ENCODE measurements at places on chromosomes 2 and 18.
A peak's percentile ranks its signal among the peaks of the same experiment; 100 is the strongest.

- DNase-seq = no peak
Measured at GRCh38 chr2:177217247-177217843, 4.8 kb downstream of the HNRNPA3 start.

DNA sequence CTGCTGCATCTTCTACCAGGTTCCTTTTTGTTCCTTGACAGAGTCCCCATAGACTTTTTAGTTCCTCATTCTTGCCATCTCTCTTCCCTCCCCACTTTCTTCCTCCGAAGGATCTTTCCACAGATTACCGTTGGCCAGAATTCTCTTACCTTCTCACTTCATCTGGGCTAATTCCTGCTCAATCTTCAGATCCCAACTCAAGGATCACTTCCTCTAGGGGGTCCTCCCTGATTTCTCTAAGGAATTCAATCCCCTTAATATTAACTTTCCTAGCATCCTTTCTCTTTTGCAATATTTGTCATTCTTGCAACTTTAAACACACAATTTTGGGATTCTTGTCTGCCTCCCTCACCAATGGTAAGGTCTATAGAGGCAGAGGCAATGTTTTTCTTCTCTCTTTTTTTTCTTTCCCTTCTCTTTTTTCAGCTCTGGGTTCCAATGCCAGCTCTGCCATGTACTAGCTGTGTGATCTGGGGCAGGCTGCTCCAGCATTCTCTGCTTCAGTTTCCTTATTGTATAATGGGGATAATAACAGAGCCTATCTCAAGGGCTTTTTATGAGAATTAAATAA lies 5.4 kb upstream of the KCNE4 start:
- DNase-seq = no peak

GRCh38 chr2:221563270-221563985 lies 8.7 kb downstream of the EPHA4 start:
- no peak for DNase-seq

DNA sequence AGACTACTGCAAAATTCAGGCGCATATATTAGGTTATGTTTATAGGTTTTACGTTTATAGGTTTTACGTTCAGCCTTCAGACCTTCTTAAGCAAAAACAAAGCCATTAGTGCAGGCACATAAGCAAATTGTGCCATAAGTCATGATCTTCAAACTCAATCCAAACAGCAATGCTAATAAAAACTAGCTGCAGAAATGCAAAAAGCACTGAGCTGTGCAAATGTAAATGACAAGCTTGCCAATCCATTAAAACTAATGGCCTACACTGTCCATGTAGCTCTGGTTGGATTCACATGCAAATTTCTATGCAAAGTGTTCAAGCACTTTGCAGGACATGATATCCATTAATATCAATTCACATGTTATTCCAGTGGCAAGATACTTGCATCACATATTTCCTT lies 50.9 kb downstream of the LRPPRC start:
- DNase-seq = no peak

- DNase-seq = no peak
Measured at GRCh38 chr18:48418539-48419276, 9.5 kb upstream of the ZBTB7C start.

DNA sequence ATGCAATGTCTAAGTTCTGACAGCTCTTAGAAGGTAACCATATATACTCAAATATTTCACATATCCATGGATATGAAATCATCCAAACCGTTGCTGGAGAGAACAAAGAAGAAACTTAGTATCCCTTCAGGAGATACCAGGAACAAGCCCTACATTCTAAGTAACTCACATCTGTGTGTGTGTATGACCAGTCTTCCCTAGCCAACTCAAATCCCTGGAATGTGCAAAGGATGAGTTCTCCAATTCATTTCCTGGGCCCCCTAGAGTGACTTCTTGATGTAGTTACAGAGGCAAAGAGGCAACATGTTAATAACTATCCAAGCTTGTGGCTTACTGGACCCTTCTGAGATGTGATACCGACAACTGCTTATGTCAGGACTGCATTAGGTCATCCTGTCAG lies 20.1 kb downstream of the TPGS2 start:
- no peak for DNase-seq

DNA sequence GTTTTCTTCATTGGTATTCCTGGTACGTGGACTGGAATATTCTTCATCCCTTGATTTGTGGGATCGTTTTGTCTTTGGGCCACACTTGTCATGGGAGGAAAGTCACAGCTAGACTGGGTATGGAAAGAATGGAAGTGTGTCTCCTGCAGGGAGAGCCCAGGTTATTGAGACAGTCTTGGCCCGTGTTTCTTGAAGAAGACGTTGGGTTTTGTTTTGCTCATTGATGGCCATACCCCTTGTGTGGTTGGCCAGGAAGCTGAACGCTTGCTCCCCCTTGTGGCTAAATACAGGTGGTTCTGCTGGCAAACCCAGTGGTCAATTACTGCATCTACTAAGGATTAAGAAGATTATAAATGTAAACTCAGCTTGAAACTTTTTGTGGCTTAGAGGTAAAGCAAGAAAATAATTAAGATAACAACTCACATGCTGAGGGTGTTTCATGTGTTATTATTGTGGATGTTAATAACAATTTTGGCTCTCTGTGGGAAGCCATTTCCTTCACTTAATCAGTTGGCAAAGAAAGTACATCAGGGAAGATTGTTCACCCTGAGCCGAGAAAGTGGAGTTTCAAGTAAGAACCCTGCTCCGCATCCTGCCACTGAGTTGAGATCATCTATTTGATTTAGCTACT lies 91.8 kb downstream of the NEDD4L start:
- peak; percentile 65 for DNase-seq

GRCh38 chr2:443741-444140 lies 155.8 kb upstream of the ALKAL2 start:
- DNase-seq = no peak
